ENCODE measurements at places on chromosomes 6 and 20. TPM values are rescaled to one million over a fixed set of nuclear protein-coding genes. Genes with fewer than 3 reads are reported as not detected.

DNA sequence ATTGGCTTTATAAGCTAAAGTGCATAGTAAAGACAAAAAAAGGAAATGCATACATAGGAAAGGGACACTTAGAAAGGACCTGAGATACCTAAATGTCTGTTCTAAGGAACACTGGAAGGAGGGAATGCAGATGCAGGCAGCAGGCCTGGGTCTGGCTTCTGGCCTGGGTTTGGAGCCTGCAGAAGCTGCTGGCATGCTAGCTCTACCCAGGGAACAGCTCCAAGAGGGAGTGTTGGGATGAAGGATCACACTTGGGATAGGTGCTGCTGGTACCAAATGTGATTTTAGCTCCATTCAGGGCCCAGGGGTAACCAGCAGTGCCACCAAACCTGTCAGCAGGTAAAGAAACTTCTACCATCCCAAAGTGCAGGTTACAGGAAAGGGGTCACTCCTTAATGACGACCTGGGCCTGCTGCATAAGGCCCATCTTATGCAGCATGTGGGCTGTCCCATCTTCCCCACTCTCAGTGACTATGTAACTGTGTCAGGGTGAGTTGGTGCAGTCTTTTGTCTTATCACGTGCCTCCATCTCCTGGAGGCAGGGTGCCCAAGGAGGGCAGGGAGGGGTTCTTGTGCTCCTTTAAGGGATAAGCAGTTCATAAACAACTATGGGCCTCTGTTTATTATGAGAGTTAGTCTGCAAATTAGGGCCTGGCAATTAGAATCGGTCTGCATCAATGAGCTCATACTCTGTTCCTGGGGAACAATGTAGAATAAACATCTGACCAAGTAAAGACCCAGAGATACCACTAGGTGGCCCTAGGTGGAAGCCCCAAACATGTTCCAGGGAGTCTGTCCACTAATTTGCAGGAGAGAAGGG lies 26.9 kb downstream of the DDX27 start:
- no peak for DNase-seq

DNA sequence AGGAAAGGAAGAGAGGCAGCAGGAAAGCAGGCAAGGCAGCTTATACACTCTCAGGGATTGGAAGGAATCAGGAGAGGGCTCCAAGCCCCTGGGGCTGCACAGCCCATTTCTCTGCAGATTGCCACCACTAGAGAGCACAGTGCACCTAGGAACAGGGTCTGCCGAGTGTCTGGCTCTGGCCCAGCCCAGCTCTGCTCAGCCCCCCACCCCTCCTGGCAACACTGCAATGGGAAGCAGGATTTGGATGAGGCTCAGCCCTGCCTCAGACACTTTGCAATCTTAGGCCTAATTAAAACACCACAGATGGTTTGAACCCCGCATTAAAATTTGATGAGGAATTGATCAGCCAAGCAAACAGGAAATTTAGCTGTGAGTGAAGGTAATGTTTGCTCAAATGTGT lies 252.7 kb downstream of the DHX35 start:
- no peak for DNase-seq

GRCh38 chr20:12798286-12798685 lies 210.5 kb upstream of the SPTLC3 start:
- no peak for DNase-seq

DNA sequence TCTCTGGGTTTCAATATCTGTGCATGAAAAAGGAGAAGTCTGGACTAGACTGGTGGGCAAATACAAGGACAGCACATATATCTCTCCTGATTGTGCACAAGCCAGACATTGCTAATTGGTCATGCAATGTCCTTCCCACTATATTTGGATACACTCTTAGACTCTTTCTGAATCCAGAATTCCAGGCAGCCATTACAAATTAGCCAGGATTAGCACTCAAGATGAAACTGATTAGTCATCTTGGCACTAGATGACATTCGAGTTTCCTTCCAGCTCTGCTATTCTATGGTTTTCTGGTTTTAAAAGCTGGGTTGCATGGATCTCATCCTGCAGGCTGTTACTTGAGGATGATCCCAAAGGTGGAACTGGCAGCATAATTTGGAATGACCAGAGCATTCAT lies 73.2 kb downstream of the SCP2D1 start:
- DNase-seq: no peak

GRCh38 chr20:13507646-13508045 lies 131.1 kb downstream of the TASP1 start:
- no peak for DNase-seq

GRCh38 chr6:4883298-4883697 lies 107.1 kb downstream of the CDYL start:
- DNase-seq: peak; percentile 48

Gene SGK2
- 60.4 TPM for total RNA-seq

Gene SYCP2
- total RNA-seq: 1.3 TPM

Gene PPP1R3G
- 0.46 TPM for total RNA-seq

GRCh38 chr6:36784376-36784636 lies 54.9 kb downstream of the CPNE5 start:
- DNase-seq: no peak

Data from mucosa of descending colon (tissue), 3 donors.